Spleen (tissue), 13 donors: ENCODE measurements at places on chromosomes 3 and 15. TPM values are rescaled to one million over a fixed set of nuclear protein-coding genes. Genes with fewer than 3 reads are reported as not detected.

The ITIH1 gene
- 5.9 TPM for polyA plus RNA-seq

The FOXL2 gene
- not detected for polyA plus RNA-seq

The COL6A6 gene
- polyA plus RNA-seq, result not detected

The MASP1 gene
- polyA plus RNA-seq, result 0.11 TPM

The CHST2 gene
- polyA plus RNA-seq, result 11.9 TPM

The LRRC31 gene
- polyA plus RNA-seq, result not detected

The TMCO5A gene
- not detected for polyA plus RNA-seq

The GMNC gene
- polyA plus RNA-seq, result not detected

The PTH1R gene
- polyA plus RNA-seq, result 190 TPM
